ENCODE measurements at places on chromosomes 3 and 15.

DNA sequence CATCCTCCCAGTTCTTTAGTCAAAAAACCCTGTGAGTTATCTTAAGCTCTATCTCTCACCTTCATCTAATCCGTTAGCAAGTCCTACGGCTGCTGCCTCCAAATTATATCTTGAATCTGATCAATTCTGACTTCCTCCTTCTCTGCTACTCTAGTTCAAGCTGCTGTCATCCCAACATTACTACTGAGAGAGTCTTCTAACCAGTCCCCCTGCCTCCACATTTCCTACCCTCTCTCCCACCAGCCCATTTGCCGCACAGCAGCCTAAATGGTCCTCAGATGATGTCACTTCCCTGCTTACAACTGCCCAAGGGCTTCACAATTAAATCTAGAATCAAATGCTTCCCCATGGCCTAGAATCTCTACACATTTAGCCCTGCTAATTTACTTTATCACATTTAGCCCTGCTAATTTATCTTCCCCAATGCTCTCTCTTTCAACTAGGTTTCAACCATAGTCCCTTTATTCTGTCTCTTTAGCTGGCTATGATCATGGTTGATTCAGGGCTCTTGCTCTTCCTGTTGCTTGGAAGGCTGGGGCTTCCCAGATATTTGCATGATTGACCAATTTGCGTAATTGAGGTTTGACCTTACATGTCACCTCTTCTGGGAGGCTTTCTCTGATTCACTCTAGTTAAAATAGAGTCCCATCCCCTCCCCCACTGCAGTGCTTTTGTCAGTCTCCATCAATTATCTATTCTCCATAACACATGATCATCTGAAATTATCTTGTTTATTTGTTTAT, 11.0 kb upstream of the ARL14 start:
- no peak for DNase-seq

DNA sequence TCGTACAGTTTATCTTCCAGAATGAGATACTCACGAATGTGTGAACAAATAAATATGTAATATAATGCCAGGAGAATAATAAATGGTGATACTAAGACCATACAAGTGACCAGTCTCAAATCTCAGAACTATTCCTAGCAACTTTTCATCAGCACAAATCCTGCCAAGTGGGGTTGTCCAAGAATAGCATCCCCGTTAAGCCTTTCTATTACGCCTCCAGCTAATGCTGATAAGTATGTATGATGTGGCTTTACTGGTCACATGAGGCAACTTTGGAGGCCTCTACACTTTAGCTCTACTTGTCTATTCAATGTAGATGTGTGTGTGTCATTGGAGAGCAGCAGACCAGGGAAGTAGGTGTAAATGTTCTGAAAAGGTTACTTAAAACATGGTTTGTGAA, 129.5 kb downstream of the KCNMB2 start:
- DNase-seq = no peak

GRCh38 chr15:99343881-99344551, 92.7 kb downstream of the LRRC28 start:
- DNase-seq = peak; percentile 34

DNA sequence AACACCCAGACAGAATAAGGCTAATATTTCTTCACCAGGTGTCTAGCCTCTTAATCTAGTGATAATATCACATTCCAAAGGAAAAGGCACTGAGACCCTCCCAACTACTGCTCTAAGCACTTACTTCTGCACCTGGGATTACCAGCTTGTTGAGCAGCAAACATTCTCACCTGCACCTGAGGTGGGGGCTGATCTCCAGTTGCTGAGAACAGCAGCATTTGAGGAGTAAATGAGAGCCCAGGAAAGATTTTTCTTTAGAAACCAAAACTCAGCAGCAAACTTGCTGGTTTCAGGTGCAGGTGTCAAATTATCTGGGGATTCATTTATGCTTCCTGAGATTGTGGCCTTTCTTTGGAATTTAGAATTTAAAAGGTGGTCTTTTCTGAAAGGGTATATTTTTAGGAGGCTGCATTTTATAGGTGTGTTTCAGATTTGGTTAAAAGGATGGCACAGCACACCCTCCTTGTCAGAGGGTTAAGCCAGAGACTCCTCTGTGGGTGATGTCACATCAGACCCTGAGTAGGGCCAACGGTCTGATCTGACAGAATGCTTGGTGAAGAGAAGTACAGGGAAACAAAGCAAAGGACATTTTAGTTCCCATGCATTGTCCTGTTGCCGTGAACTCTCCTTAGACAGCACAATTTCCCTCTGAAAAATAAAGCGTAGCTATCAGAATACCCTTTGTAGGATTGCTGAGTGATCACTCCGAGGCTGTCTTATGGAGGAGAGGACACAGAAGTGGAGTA, 411.0 kb upstream of the ATP11B start:
- no peak for DNase-seq

- no peak for DNase-seq
These were observed 44.2 kb upstream of the CSPG5 start for GRCh38 chr3:47622671-47623461.

- no peak for DNase-seq
These were observed 34.1 kb downstream of the CCDC191 start for GRCh38 chr3:114022145-114022802.
